ENCODE measurements at places on chromosomes 3 and 15.

- no peak for DNase-seq
These were observed 25.0 kb downstream of the SH3GL3 start for GRCh38 chr15:83472151-83472550.

DNA sequence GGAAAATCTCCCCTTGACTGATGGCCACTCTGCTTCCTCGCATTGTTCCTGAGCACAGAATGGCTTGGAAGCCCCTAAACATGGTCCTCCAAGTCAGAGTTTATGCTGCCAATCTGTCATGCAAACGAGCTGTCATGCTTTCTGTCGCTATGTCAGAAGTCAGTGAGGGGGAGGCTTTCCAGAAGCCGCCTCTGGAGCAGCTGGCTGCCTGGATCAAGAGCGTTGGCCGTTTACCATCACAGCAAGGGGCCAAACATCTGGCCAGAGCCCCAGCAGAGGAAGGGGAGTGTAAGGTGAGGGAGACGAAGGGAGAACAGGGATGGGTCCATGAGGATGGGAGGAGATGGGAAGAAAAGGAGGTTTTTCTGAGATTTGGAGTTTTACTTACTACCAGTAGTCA, 372.6 kb upstream of the NR2F2 start:
- no peak for DNase-seq

GRCh38 chr15:91252322-91252721, 152.3 kb downstream of the SV2B start:
- no peak for DNase-seq

DNA sequence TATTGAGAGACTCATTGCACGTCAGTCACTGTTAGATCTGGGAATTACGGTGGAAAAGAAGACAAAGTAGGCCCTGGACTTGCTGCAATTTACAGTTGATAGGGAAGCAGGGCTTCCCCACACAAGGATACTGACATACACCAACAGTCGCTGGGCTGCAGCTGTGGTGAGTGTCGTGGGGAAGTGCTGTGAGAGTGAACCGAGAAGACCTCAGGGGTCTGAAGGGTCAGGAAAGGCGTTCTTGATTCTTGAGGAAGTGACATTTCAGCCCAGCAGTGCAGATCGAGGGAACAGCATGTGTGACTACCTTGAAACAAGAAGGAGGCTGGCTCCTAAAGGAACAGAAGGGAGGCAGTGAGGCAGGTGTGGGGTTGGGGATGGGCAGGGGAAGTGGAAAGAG, 22.5 kb downstream of the MYZAP start:
- no peak for DNase-seq

- peak; percentile 64 for DNase-seq
These were observed 256.5 kb downstream of the THRB start for GRCh38 chr3:24237971-24238706.

DNA sequence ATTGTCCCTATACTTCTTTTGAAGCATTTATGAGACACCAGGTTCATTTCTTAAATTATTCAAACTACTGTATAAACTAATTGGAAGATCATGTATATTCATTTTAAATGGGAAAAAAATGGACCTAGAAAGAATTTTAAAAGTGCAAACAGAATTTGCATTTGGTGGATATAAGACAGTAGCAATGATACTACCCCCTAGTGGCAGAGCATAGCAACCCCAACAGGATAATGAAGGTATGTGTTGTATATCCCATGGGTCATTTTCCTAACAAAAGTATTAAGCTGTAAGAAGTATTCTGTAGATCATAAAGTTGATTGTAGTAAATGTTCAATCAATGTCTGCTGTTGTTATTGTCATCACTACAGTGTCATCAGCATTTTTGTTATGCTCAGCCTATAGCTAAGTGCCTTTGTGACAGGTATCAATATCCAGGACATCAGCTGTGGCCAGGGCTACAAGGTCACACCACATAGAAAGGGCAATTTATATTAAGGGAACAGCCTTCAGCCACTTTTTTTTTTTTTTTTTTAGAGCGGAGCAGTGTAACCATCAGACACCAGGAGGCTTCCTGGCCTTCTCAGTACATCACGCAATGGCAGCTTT, 175.8 kb downstream of the FOXB1 start:
- DNase-seq: no peak

- DNase-seq: no peak
These were observed 9.8 kb upstream of the ZNF710 start for GRCh38 chr15:89991312-89991711.

DNA sequence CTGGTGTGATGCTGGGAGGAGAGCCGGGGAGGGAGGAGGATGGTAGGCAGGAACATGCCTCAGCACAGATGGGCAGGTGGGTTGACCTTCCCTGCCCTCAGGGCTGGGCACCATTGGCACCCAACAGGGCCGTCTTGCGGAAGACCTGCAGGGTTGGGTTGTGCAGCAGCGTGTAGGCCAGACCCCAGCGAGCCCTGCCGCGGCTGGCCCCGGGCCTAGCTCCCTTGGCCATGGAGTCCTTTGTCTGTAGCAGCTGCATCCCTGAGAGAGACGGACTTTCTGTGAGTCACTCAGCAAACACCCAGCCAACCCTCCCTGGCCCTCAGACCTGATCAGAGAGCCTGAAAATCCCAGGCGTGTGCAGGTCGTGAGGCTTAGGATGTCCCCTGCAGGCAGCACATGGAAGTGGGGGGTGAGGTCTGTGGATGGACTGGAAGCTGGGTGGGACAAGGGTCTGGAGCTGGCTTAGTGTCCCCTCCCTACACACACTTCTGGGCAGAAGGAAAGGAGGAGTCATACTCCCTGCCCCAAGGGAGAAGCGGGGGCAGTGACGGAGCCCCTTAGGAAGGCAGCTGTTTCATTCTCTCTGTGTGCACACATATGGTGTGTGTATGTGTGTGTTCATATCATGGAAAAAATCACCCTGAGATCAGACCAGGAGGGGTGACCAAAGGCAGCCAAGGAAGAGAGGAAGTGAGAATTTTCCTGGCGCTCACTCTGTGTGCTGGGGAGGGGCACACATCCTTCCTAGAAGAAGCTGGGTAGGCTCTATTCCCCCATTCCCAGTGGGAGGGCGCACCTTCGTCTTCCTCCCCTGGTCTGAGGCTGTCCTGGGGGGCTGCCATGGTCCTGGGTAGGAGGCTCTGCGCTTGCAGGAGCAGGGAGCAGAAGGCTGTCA, 6.7 kb downstream of the ISLR start:
- DNase-seq: no peak

DNA sequence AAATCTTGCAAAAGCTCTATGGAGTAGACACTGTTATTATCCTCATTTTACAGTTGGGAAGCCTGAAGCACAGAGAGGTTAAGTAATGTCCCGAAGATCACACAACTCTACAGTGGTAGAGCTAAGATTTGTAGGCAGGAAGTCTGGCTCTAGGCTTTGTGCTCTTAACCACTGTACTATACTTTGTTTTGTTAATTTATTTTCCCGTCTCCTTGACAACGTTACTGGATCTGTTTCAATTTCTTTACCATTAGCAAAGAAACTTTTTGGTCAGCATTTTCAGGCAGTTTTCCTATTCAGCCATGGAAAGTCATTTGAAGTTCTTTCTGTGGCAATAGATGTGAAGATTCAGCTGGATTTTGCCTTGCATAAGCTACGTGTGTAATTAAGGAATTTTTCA, 51.7 kb downstream of the OTOL1 start:
- DNase-seq: no peak

DNA sequence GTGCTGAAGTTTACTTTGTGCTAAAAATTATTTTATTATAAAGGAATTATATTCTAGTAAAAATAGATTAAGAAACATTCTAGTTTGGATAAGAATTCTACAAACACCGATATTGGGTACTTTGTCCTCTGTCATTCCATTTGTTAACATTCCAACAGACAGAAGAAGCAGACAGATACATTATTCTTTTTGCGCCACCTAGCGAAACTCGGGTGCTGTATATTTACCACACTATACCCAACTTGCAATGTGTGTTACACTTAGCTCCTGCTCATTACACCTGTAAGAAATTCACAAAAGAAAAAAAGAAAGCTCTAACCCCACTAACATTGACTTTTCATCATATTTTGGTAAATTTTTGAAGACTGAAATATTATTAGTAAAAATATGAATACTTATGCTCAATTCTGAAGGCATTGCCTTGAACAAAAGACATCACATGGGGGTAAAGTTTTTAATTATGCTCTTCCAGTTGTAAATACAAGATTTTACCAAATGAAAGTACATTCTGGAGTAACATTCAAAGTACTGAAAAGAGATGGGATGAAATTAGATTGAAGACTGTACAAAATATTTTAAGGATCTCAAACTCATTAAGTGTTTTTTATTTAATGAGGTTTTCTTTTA, 136.5 kb upstream of the MLF1 start:
- DNase-seq: no peak

- DNase-seq: no peak
These were observed 361.4 kb upstream of the IL12A start for GRCh38 chr3:159627229-159627628.

DNA sequence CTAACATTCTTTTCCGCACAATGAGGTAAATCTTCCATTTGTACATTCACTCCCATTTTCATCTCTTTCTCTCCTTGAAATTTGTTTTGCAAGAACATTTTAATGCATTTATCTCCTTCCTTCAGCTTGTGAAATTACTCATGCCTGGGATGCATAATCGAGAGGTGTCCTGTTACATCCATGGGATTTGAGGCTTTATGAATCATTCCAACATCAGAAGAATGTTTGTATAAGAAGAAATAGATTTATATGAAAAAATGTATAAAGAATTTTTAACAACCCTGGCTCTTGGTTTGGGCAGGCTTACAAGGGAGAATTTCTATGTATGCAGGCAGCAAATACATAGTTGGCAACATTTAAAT, 93.2 kb upstream of the MBNL1 start:
- no peak for DNase-seq

- no peak for DNase-seq
These were observed 286.7 kb upstream of the SOX2 start for GRCh38 chr3:181425074-181425473.

DNA sequence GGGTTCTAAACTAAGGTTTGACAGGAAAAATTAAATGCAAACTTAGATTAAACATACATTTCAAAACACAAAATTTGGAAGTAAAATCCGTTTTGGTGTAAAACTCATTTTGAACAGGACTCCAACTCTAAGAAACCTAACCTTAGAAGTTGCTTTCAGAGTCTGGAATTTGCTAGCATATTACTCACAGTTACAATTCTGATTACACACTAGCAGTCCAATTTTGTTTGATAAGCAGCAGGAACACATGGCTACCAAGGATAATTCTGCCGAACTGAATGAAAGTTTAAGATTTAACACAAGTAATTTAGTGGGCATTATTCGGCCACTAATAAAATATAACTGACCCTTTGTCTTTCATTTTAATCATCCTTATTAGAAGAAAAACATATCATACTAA, 49.6 kb downstream of the FRMD5 start:
- no peak for DNase-seq

All from CD8-positive, alpha-beta T cell (primary cell).